ENCODE measurements at places on chromosomes 3 and 15.
A peak's percentile ranks its signal among the peaks of the same experiment; 100 is the strongest.

DNA sequence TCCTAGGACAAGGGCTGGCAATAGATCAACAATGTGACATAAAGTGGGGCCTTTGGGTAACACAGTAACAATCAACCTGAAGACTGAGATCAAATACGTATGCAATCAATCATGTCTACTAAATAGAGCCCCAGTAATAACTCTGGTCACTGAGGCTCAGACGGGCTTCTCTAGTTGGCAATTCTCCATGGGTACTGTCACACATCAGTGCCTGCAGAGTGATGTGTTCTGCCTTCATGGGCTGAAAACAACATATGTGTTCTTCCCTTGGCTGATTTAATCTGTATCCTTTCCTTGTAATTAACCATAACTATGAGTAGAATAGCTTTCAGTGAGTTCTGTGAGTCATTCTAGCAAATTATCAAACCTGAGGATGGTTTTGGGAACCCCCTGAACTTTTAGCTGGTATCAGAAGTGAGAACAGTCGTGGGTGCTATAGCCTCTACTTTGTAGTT, 113.6 kb downstream of the TMCO5A start:
- no peak for DNase-seq
- no peak overlapping the region for H3K4me3 ChIP-seq
- H3K27ac ChIP-seq, result no peak overlapping the region
- peaks cover 9% of the 10 kb centered on the region for H3K27me3 ChIP-seq
- H3K4me1 ChIP-seq, result no peaks in the 10 kb centered on the region

DNA sequence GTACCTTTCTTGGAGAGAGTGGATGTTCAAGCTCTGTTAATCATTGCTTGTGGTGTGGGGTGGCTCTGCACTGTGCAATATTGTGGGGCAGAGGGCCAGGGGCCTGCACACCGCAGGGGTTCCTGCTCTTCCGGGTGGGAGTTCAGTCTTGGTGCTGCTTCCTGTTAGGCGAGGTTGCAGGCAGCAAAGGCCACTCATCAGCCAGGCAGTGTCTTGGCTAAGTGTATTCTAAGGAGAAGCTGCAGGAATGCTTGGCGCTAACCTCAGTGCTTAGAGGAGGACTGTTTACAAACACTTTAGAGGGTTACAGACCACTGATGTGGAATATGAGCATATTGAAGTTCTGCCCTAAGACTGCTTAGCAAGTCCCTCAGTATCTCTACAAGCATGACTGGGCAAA, 81.7 kb downstream of the CEP63 start:
- DNase-seq, result no peak
- no peaks in the 10 kb centered on the region for H3K27me3 ChIP-seq
- no peak overlapping the region for H3K4me3 ChIP-seq

DNA sequence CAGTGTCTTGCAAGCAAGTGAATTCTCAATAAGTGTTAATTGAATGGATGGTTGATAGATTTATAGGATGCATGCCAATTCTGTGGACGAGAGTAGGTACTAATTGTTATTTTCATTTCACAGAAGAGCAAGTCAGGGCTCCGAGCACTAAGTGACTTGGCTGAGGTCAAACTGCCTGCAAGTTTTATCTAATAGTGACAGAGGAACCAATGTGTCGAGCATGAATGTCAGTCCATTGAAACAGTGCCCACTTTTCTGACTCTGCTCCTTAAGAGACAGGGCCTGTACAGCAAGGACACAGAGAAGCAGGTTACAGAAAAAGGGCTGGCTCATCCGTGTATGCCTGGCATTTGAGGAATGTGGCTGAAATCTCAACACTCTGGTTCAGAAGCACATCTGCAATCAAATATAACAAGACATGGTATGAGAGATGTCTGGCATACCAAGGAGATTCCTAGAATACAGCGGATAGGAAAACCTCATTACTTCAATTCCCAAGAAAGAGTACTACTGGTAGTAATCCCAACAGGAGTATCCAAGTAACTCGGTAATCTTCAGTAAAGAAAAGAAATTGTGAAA, 6.0 kb upstream of the B3GNT5 start:
- H3K27me3 ChIP-seq, result peaks cover 5% of the 10 kb centered on the region
- H3K4me1 ChIP-seq, result peaks cover 2% of the 10 kb centered on the region
- no peak for DNase-seq
- H3K36me3 ChIP-seq, result peaks cover 11% of the 10 kb centered on the region

DNA sequence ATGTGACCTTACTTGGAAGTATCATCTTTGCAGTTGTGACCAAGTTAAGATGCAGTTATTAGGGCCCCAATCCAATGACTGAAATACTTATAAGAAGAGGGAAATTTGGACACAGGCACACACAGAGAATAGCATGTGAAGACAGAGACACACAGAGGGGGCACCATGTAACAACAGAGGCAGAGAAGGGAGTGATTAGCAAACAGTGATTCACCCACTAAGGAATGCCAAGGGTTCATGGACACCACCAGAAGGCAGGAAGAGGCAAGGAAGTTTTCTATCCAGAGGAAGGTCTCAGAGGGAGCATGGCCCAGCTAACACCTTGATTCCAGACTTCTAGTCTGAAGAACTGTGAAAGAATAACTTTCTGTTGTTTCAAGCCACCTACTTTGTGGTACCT, 25.0 kb downstream of the SIDT1 start:
- no peaks in the 10 kb centered on the region for H3K27me3 ChIP-seq
- no peak overlapping the region for H3K4me3 ChIP-seq
- H3K27ac ChIP-seq, result no peak overlapping the region
- DNase-seq, result no peak
- peaks cover 13% of the 10 kb centered on the region for H3K36me3 ChIP-seq

- DNase-seq, result no peak
- peaks cover 17% of the 10 kb centered on the region for H3K36me3 ChIP-seq
- peaks cover 62% of the 10 kb centered on the region for H3K4me1 ChIP-seq
- H3K27ac ChIP-seq, result no peak overlapping the region
Measured at GRCh38 chr15:25792128-25792527, 71.0 kb downstream of the ATP10A start.

DNA sequence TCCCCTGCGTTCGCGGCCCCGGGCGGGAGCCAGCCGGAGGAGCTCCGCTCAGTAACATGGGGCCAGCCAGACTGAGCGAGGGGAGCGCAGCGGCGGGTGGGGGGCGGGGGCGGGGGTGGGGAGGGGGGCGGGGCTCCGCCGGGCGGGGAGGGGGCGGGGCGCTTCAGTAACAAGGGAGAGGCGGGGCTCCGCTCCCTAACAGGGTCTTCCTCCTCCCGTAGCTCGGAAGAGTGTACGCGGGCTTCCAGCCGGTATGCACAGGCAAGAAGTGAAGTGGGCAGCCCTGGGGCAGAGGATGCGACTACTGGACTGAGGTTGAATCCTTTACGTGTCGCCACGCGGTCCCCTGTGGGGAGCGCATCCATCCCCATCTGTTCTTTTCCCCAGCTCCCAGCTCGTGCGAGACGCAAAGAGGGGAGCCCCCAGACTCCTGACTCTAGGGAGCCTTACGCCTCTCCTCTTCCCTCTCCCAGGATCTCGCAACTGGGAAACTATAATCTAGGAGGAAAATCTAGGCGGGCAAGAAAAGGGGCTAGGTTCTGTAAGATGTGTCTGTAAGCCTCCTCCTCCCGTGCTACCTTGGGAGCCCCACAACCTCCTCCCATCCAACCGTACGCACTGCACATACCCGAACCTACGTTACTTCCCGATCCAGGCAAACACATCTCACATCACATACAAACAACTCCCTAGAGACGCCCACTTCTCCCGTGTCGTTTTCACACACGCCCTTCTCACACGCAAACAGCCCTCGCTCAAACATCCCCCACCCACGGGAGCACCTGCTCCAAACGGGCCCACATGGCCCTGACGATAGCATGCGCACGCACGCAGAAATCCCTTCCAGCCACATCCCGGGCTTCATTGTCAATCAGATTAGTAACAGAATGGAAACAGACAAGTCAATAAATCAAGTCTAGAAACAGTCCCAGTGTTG, at the start of gene SHF:
Gene SHF, minus strand, starts transcription at position 73 of the 937 bp plus-strand sequence. Its CDS starts 15 bp downstream, at position 58.
- peak within 1 kb of the TSS; percentile 81 for H3K4me3 ChIP-seq
- peak within 1 kb of the TSS; percentile 43 for H3K27ac ChIP-seq
- peaks cover 9% of the 10 kb centered on the region for H3K4me1 ChIP-seq
- H3K36me3 ChIP-seq, result no peaks in the 10 kb centered on the region

GRCh38 chr3:180804916-180805315, 107.6 kb upstream of the FXR1 start:
- no peaks in the 10 kb centered on the region for H3K36me3 ChIP-seq
- DNase-seq, result no peak
- H3K27ac ChIP-seq, result no peak overlapping the region
- H3K4me1 ChIP-seq, result no peaks in the 10 kb centered on the region
- no peak overlapping the region for H3K4me3 ChIP-seq

DNA sequence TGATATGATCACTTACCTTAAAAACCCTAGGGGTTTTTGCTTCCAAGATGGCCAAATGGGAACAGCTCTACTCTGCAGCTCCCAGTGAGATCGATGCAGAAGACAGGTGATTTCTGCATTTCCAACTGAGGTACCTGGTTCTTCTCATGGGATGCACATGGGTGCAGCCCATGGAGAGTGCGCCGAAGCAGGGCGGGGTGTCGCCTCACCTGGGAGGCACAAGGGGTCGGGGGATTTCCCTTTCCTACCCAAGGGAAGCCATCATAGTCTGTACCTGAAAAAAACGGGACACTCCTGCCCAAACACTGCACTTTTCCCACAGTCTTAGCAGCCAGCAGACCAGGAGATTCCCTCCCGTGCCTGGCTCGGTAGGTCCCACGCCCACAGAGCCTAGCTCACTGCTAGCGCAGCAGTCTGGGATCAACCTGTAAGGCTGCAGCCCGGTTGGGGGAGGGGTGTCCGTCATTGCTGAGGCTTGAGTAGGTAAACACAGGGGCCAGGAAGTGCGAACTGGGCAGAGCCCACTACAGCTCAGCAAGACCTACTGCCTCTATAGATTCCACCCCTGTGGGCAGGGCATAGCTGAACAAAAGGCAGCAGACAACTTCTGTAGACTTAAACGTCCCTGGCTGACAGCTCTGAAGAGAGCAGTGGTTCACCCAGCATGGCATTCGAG, 78.6 kb downstream of the CTNNB1 start:
- H3K27me3 ChIP-seq, result no peaks in the 10 kb centered on the region
- H3K27ac ChIP-seq, result no peak overlapping the region
- DNase-seq, result no peak
- no peaks in the 10 kb centered on the region for H3K4me1 ChIP-seq

GRCh38 chr3:164550857-164551256, 527.4 kb downstream of the SI start:
- H3K4me3 ChIP-seq, result no peak overlapping the region
- no peak overlapping the region for H3K27ac ChIP-seq
- H3K4me1 ChIP-seq, result no peaks in the 10 kb centered on the region
- no peaks in the 10 kb centered on the region for H3K36me3 ChIP-seq
- DNase-seq, result no peak
- H3K27me3 ChIP-seq, result no peaks in the 10 kb centered on the region

GRCh38 chr3:178223876-178224275, 312.4 kb upstream of the KCNMB2 start:
- H3K27me3 ChIP-seq, result no peaks in the 10 kb centered on the region
- peaks cover 2% of the 10 kb centered on the region for H3K36me3 ChIP-seq
- DNase-seq, result no peak
- no peak overlapping the region for H3K27ac ChIP-seq
- no peak overlapping the region for H3K4me3 ChIP-seq
- no peaks in the 10 kb centered on the region for H3K4me1 ChIP-seq

GRCh38 chr3:132660811-132661070, 612 bp downstream of the UBA5 start:
- peak overlapping the region; percentile 96 for H3K4me3 ChIP-seq
- peaks cover 39% of the 10 kb centered on the region for H3K4me1 ChIP-seq
- DNase-seq, result no peak
- H3K27me3 ChIP-seq, result no peaks in the 10 kb centered on the region
- peaks cover 8% of the 10 kb centered on the region for H3K36me3 ChIP-seq

DNA sequence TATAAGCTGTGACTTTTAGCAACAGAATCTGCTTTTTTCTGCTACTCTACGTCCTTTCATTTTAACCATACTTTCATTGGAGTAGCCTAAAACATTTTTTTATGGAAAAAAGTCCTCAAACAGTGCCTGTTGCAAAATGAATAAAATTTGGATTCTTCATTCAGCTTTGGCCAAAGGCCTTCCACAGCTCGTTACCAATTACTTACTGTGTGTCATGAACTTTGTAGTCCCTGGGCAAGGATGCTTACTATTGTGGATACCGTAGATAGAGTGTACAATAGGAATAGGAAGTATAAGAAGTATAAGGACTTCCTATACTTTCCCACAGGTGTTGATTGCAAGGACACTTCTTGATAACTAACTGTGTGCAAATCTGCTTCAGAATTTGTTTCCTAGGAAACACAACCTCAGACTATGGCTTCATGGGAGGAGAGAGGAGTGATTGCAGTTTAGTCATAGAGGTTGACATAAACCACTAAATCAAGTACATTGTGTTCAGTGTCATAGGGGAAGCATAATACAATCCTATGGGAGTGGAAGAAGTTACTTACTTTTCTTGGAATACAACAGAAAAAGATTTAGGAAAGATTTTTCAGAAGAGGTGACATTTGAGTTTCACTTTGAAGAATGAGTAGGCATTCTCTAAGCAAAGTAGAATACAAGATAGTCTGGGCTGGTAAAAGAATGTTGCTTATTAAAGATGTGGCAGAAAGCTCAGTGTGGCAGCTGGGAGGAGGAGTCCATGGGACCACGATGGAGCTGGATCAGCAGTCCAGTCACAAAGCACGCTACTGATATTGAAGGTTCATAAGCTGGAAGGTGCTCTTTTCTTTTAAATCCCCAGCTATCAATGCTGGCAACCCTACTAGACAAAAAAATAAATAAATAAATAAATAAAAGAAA, 309.7 kb upstream of the TPRG1 start:
- H3K4me1 ChIP-seq, result peaks cover 3% of the 10 kb centered on the region
- H3K4me3 ChIP-seq, result no peak overlapping the region
- H3K36me3 ChIP-seq, result peaks cover 13% of the 10 kb centered on the region
- DNase-seq, result no peak
- no peaks in the 10 kb centered on the region for H3K27me3 ChIP-seq

- no peak overlapping the region for H3K4me3 ChIP-seq
- H3K4me1 ChIP-seq, result peaks cover 6% of the 10 kb centered on the region
- H3K27ac ChIP-seq, result no peak overlapping the region
- no peaks in the 10 kb centered on the region for H3K27me3 ChIP-seq
Measured at GRCh38 chr15:98795980-98796379, 147.6 kb downstream of the IGF1R start.

- H3K27ac ChIP-seq, result no peak overlapping the region
- no peaks in the 10 kb centered on the region for H3K4me1 ChIP-seq
- no peaks in the 10 kb centered on the region for H3K36me3 ChIP-seq
Measured at GRCh38 chr3:167350245-167350862, 29.7 kb downstream of the ZBBX start.
